Epithelial cell of proximal tubule (primary cell): ENCODE measurements at places on chromosomes 3 and 15.

DNA sequence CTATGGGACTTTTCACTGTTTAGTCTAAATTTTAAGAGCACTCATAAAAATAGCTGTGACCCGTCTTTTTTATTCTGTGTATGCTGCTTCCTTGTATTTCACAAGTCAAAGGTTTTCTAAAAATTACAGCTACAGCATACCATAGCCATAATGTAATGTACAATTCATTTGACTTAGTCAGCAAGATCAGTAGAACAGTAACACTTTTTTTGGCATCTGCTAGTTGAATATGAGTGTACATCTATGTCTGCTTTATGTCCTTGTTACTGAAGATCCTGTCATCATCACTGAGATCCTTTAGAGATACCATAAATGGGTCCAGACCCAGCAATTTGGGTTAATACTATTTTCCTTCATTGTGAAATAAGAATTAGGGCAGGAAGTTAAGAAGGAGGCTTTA, 42.2 kb downstream of the CMSS1 start:
- peak; percentile 76 for DNase-seq

DNA sequence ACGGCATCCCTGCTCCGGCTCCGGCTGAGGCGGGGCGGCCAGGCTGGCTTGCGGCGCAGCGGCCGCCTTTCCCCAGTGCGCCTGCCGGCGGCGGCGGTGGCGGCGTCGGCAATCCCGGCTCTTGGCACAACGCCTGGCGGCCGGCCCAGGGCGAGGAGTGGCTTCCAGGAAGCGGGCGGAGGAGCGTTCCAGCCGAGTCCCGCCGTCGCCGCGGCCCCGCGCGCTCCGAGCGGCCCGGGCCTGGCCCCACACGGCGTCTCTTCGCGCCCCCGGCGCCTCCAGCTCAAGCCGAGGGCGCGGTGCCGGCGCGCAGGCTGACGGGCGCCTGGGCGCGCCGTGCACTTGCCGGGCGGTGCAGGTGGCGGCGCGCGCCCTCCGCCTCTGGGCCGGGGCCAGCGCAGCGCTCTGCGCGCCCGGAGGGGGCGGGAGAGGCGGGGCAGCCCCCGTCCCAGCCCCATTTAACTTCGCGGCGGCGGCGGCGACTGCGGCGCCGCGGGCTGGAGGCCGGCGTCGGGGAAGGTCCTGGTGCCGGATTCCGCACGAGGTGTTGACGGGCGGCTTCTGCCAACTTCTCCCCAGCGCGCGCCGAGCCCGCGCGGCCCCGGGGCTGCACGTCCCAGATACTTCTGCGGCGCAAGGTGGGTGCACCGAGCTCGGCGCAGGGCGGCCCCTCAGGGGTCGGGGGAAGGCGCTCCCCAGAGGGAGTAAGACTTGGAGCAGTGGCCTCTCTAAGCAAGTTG, at the start of gene ADAMTSL3:
ADAMTSL3 (plus strand) TSS at position 485 of the 740 bp plus-strand sequence. CDS start 1,639 bp downstream, outside the sequence.
- no peak for DNase-seq

- DNase-seq, result no peak
Measured at GRCh38 chr15:35929740-35930444, 383.9 kb upstream of the DPH6 start.

- no peak for DNase-seq
Measured at GRCh38 chr3:107392549-107393165, 15.4 kb downstream of the CCDC54 start.

DNA sequence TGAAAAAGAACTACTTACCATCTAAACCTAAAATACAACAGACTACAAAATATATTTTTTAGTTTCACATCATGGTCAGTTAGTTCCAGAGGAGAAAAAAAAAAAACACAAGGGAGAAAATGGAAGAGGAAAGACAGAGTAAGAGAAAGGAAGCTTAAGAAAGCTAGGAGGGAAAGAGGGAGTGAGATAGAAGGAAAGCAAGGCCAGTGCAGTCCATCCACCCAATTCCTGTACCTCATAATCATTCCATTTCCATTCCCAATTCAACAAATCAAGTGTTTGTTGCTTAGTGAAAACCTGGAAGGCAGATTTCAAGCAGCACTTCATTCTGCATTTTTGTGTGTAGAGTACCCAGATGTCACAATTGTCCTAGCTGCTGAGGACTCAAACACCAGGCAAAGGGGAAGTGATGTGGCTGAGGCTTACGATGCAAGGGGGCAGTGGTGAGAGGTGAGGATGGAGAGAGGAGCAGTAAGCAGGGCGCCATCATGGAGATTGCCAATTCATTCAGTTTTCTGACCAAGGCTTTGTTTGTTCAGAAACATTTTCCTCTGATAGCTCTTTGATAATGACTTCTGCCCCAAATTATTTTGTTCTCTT, 83.6 kb upstream of the GSK3B start:
- no peak for DNase-seq

DNA sequence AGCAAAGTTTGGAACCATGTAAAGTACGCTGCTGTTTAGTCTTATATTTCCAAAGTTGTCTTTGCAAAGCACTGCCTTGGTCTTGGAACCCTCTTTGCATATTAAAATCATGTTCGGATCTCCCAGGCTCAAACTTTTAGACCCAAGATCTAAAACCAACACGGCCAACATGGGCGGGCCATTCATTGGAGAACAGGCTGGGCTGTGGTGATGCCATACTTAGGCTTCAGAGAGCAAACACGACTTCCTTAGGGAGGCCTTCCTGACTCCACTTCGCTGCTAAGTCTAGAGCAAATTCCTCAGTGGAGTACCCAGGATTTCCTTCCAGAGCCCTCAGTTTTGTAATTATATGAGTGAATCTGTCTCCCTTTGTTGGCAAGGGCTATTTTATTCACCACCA, 3.5 kb downstream of the MAN2C1 start:
- DNase-seq, result no peak

- DNase-seq, result no peak
Measured at GRCh38 chr3:187927565-187927964, 182.3 kb upstream of the BCL6 start.

- no peak for DNase-seq
Measured at GRCh38 chr15:29132735-29133181, 136.9 kb downstream of the NSMCE3 start.

DNA sequence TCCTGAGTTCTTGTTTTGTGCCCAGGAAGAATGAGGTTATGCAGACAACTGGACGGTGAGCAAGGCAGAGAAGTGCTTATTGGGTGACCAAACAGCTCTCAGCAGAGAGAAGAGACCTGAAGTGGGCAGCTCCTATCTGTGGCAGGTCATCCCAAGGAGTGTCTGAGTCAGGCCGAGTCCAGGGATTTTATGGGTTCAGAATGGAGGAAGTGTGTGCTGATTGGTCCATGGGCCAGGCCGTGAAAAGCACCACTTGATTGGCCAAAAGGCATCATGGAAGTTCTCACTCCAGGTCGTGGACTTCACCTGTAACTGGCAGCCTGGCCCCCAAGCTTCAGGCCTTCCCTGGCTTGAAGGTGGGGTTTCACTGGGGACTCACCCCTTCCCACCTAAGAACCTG, 74.5 kb downstream of the NR1D2 start:
- DNase-seq, result no peak

DNA sequence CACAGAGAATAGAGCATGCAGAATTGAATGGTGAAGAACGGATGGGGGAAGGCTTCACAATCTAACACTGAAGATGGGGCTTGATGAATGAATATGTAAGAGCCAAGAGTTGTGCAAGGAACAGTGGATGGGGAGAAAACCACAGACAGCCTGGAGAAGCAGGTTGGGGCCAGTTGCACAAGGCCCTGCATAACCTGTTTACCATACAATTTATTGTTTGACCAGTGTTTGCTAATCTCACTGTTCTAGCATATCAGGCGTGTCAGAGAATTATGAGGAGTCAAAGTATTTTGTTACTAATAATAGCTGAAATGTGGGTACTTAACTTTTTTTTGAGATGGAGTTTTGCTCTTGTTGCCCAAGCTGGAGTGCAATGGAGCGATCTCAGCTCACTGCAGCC, 36.4 kb downstream of the LINS1 start:
- DNase-seq, result no peak

- DNase-seq, result no peak
Measured at GRCh38 chr3:172653004-172653572, 57.8 kb downstream of the NCEH1 start.

GRCh38 chr15:69858456-69858855, 239.3 kb downstream of the TLE3 start:
- DNase-seq, result no peak

- peak; percentile 20 for DNase-seq
Measured at GRCh38 chr3:180680097-180680430, 775 bp upstream of the CCDC39 start.

GRCh38 chr3:120324190-120324589, 25.0 kb downstream of the LRRC58 start:
- no peak for DNase-seq

DNA sequence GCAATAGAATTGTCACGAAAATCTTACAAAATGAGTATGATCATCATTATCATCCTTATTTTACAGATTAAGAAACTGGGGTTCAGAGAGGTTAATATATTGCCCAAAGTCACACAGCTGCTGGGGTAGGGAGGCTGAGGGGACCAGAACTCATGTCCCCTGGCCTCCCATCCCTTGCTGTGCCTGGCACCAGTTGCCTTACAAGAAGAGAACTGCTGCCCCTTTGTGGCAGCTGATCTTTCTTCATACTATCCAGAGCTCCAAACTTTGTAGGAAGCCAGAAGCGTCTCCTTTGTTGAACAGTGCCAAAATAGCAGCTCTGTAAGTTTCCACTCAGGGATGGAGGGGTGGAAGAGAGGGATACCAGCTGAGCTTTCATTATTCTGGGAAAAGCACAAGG, 236.8 kb upstream of the TBC1D5 start:
- no peak for DNase-seq

- no peak for DNase-seq
Measured at GRCh38 chr3:146334151-146334550, 83.2 kb upstream of the PLSCR4 start.

DNA sequence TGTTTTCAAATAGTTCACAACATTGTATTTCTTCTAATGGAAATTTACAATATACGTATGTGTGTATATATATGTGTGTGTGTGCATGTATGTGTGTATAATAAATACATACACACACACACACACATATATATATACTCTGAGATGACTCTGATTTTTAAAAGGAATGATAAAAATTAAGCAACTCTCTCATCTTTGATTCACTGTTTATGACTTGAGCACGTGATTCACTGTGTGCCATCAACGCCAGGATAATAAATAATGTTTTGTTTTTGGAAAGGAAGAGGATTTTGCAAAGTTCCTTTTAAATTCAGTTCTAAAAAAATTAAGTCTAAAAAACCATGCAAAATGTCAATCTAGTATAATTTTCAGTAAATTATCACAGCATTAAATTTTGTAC, 132.4 kb downstream of the P3H2 start:
- no peak for DNase-seq

GRCh38 chr15:78244893-78245292, 10.5 kb upstream of the ACSBG1 start:
- no peak for DNase-seq

GRCh38 chr15:68210821-68211655, 5.9 kb upstream of the CALML4 start:
- no peak for DNase-seq

DNA sequence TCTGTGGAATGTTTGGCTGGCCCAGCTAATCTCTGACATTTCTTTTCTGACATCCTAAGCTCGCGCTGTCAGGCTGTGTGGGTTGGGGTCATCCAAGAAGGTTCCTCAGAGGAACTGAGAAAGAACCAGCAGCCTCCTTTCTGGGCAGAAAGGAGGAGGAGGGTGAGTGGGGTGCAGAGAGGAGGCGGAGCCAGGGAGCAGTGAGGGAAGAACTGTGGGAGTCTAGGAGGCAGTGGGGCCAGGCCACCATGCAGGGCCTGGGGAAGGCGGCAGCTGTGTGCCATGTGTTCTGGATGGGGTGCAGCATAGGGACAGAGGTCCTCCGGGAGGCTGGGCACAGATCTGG, 5.3 kb downstream of the SEMA7A start:
- no peak for DNase-seq
